ENCODE measurements at places on chromosomes 2 and 18.

DNA sequence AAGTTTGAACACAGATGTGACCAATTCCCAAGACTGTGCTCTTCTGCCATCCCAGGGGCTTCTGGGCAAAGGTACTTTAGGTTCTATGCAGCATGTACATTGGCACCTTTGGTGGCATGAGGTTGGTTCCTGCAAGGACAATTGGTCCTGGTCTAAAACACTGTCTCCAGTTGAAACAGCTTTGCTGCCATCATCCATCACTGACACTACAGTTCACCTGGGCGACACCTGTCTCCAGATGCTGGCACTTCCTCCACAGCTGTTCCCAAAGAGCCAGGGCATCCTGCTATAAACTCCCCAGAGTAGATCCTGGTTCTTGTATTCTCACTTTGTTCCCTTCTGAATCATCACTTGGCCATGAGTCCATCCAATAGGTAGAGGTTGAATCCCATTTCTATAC lies 60.6 kb downstream of the FHOD3 start:
- DNase-seq, result no peak

DNA sequence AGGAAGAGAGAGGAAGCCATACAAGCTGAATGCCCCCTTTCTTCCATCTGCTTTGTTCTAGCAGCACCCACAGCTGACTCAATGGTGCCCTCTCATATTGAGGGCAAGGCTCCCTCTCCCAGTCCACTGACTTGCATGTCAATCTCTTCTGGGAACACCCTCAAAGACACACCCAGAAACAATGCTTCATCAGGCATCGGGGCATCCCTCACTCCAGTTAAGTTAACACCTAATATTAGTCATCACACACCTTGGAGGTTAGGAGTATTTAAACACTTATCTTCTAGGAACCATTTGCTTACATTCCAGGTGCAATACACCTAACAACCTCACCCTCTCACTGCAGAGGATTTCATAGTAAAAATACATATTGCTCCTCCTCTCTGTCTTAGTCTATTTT lies 993.5 kb upstream of the DDX18 start:
- no peak for DNase-seq

DNA sequence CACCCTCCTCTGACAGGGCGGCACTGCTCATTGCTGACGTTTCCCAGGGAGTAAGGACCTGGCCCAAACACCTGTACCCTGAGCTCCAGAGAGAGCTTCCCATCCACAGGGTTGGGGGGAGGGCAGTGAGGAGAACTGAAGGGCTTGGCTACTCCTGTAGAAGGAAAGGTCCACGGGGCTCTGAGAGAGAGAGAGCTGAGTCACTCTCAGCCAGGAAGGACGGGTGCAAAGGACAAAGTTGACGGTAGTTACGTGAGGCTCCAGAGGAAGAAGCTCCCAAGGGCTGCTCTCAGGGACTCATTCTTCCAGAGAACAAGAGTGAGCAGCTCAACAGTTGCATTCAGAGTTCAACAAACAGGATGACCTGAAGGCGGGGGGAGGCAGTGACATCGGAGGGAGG lies 852.5 kb downstream of the GALR1 start:
- DNase-seq, result no peak

- peak; percentile 79 for DNase-seq
Observed at GRCh38 chr2:189702071-189702470, 27.6 kb downstream of the ANKAR start.

DNA sequence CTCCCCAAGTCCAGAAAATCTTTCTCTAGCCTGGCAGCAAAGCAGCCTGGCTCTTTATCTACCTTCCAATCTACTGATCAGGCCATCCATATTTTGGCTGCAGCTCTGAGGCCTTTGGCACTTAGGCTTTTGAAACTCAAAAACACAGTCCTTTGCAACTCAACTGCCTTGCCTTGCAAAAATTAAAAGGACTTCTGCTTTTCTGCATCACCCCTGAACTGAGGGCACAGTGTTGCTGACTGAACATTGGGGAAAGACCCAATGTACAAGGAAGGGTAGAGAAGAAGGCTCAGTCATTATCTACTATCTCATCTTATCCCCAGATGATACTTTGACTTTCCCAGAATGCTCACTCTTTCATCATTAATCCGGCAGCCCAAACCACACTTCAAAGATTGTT lies 625.5 kb downstream of the ARHGAP15 start:
- peak; percentile 19 for DNase-seq

GRCh38 chr2:196899976-196900375 lies 26.5 kb downstream of the PGAP1 start:
- no peak for DNase-seq

GRCh38 chr18:45621061-45621511 lies 5.8 kb downstream of the SLC14A2 start:
- DNase-seq, result peak; percentile 81

- no peak for DNase-seq
Observed at GRCh38 chr18:41170346-41170745, 784.7 kb upstream of the PIK3C3 start.

GRCh38 chr18:22827216-22827615 lies 105.9 kb upstream of the RBBP8 start:
- peak; percentile 39 for DNase-seq

- DNase-seq, result no peak
Observed at GRCh38 chr2:155060896-155061295, 362.4 kb downstream of the KCNJ3 start.

DNA sequence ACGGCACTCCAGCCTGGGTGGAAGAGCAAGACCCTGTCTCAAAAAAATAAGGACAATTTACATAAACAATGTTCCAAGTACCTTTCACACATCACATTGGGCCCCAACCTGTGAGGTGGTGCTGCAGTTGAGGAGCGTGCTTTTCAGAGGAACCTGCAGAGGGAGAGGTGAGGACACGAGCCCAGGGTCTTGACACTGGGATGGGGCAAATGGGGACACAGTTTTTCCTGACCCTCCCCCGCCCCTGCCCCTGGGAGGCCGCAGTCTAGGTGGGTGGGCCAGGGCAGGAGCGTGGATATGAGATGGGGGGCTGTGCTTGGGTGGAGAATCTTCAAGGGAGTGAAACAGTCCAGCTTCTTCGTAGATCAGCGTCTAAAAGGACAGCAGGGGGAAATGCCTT lies 112.9 kb downstream of the SEPTIN10 start:
- DNase-seq, result no peak

GRCh38 chr2:218547978-218548377 lies 20.2 kb downstream of the USP37 start:
- DNase-seq, result no peak

DNA sequence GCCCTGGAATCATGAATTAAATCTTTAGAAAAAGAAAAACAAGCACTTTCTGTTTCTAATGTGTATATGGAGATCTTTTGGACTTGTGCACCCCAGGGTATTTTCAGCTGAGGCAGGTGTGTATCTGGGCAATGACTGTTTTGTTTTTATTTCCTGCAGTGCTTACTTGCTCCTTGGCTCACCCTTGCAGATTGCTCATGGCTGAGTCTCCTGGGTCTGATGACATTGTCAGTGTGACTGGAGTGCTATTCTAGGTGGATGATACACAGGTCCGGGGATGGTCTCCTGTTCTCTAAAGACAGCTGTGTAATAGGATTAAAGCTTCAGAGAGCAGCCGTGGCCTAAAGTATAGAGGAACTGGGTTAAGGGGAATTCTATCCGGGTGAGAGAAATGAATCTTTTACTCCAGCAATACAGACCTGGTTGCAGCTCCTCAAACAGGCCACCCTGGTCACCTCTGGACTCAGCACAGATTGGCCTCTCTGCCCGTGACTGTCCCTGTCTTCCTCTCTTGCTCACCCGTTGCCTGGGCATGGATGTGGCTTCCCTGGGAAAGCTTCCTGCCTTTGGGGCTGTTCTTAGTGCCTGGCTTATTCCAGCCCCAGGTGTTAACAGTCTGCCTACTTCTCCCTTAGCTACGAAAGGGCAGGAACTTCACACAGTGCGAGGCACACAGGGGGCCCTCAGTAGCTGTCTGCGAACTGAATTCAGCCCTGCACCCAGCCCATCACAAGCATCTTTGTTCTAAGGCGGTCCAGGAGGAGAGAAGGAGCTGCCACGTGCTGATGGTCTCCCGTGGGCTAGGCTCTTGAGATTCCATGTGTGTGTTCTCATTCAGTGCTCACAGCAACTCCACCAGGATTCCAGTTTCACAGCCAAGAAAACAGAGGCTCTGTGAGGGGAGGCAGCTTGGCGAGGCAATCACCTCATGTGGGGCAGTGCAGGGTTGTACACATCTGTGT lies 84.3 kb downstream of the ACOXL start:
- DNase-seq, result no peak

DNA sequence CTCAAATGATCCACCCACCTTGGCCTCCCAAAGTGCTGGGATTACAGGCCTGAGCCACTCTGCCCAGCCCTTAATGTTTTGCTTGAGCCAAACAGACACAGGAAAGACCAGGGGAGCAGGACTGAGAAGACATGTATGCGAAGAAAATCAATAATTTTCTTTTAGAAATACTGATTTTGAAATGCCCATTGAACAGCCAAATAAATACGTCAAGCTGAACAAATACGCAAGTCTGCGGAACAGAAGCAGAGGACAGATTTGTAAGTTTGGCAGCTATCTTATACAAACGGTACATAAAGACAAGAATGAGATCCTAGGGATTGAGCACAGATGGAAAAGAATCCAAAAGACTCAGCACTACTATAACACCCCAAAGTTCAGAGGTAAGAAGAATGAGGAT lies 20.8 kb downstream of the SF3B1 start:
- DNase-seq, result no peak

DNA sequence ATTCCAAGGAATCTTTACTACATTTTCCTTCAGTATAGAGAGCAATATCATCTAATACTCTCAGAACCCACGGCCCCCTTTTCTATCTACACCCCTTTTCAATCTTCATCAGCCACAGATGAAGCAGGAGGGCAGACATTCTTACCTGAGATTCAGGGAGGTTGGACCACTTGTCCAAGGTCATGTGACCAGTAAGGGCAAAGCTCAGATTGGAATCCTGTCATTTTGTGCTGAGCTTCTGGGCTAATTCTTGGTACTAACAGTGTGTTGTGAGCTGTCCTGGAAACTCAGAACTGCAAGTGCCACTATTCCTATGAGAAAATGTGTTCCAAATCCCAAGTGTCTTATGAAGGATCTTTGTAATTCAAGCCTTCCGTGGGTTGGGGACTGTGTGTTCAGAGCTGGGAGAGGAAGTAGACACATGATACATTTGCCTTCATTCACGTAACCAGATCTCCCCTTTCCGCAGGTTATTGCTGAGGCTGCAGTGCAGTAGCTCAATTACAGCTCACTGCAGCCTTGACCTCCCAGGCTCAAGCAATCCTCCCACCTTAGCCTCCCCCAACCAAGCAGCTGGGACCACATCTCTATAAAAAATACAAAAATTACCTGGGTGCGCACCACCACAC lies 3.3 kb downstream of the CHRNA1 start:
- no peak for DNase-seq

DNA sequence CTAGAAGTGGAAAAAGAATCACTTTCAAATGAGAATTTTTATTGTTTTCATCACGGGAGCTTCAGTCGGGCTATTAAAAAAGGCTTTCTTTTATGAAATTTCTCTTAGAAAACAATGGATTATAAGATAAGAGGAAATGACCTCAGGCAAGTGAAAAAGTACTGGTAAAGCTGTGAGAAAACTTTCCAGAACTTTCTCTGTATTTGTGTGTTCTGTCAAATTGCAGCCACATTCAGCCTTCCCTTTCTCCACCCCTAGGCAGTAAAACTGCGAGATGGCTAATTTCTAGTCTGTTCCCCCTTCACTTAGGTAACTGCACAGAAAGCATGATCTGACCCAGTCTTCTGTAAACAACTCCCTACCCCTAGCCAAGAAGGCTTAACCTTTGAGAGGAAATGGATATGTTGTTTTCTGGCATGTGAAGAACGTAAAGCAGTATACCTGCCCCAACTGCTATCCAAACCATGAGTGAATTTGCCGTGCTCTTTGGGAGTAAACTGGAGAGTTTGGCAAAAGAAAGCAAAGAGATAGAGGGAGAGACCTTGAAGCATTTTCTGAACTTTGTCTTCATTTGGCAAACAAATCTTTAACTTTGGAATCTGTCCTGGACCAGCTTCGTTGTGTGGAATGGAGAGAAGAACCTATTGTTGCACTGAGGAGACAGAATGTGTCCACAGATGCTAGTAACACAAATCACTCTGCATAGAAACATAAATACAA lies 105.4 kb downstream of the ETAA1 start:
- DNase-seq, result no peak

- DNase-seq, result no peak
Observed at GRCh38 chr2:146890491-146890890, 954.3 kb upstream of the ACVR2A start.

GRCh38 chr2:64328756-64329155 lies 125.2 kb upstream of the LGALSL start:
- no peak for DNase-seq

DNA sequence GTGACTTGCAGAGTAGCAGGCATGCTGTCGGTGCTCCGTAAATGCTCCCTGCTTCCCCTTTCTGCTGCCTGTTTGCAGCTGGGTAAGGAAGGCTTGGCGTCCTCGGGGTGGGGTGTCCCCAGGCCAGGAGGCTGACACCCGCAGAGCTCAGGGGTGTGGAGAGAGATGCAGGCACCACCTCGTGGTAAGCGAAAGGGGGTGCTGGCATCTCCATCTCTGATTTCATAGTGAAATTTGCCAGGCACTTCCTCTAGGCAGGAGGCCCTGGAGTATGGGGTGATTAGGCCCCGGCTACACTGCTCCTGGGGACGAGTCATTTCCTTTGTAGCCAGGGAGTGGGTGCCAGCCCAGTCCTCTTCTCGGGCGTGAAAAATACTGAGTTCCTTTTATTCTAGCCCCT lies 160.4 kb downstream of the KLHL29 start:
- peak; percentile 33 for DNase-seq

GRCh38 chr18:23378302-23378686 lies 74.8 kb upstream of the RIOK3 start:
- DNase-seq, result no peak

DNA sequence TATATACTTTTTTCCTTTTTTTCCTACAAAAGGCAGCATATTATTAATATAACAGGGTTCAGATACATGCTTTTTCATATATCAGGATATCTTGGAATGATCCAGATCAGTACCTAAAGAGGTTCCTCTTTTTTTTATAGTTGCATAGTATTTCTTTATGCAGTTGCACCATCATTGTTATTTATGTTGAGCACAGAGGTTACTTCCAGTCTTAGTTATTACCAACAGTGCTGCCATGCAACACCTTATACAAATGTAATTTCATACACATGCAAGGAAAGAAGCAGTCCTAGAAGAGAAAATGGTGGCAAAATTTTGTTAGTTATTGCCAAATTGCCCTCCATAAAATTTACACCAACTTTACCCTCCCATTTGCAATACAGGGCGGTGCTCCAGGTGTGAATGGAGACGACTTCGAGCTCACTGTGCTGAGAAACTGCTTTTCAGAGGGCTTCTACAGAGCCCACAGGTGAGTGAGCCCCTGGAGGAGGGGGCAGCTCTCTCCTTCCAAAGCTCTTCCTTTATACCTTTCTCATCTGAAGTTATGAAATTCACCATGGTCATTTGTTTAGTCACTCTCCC lies 30.0 kb upstream of the KCMF1 start:
- peak; percentile 13 for DNase-seq

GRCh38 chr2:233098618-233099017 lies 38.5 kb downstream of the INPP5D start:
- DNase-seq, result no peak

DNA sequence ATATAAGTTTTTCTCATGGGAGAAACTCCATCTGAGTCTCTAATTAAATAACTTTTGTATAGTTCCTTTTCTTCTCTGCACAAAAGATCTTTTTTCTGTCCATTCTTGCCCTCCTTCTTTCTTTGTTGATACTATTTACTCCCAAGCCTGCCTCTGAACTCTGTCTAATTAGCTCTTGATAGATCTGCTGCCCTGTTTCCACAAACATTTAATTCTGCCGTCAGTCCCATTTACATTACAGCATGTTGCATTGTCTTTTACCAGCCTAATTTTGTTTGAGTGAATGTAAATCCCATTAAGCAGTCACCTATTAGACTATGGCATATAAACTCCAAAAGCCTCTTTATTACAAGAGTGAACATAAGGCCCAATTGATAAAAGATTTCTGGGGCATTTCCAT lies 254.4 kb downstream of the ERBB4 start:
- DNase-seq, result no peak

All from Kasumi-1 (cell line).